ENCODE measurements at places on chromosomes 1 and 21. TPM values are rescaled to one million over a fixed set of nuclear protein-coding genes. Genes with fewer than 3 reads are reported as not detected.

DNA sequence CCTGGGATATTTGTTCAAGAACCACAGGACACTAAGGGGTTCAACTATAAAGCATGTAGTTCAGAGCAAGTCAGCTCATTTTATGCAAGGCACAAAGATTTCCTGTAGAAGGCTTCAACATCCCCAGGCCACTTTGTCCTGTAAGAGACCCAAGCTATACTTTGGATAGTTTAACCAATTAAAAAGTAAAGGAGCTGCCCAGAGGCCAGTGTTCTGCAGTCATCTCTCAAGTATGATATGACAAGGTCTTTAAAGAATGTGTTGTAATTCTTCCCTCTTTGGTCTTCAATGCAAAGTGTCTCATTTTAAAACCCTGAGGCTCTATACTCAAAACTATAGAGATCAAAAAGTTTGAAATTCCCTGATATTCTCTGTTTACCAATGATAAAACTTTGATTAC, 34.1 kb downstream of the KRTAP20-3 start:
- no peak for DNase-seq

GRCh38 chr1:74767490-74767889, 34.5 kb downstream of the TYW3 start:
- no peak for DNase-seq

- no peak for DNase-seq
These were observed 33.0 kb upstream of the HSD17B7 start for GRCh38 chr1:162757476-162757875.

Gene SLAMF6
- total RNA-seq: 38.0 TPM

DNA sequence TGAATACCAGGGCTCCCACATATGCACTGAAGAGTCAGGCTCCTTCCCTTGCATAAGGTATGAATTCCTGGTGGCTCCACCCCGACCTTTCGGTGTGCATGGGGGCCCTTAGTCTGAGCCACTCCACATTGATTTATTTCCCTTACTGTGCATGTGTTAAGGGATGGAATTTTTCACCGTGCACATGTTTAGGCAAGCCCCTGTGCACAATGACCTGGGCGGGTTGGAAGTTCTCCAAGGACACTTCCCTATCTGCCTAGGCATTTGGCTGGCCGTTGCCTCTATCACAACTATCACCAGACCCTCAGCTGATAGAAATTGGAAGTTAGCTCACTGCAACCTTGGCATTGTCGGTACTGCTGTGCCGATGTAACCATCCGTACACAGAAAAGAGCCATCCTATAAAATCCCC, 9.7 kb downstream of the S100A6 start:
- no peak for DNase-seq

Gene FAM72B
- 2.2 TPM for total RNA-seq

- no peak for DNase-seq
These were observed at the start of gene TRPM2 for GRCh38 chr21:44353191-44353970. TRPM2 (plus strand) TSS chr21:44353621; CDS start chr21:44353701, 80 bp downstream.

Gene GLIS1
- total RNA-seq: not detected

Gene DDAH1
- not detected for total RNA-seq

DNA sequence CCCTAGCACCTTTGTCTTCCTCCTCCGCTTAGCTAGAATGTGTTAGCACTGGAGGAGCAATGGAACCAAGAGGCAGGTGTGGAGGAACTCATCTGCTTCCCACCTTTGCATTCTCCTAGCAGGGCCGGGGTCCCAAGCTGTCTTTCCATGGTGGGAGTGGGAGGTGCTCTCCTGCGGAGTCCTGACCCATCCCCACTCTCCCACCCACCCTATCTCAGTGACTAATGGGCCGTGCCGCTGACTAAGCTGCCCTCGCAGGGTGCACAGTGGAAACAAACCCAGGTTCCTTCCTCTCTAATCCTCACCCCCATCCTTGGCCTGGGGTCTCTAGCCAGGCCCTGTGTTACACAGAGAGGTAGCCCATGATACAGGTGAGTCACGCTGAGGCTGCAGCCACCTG, 177.5 kb downstream of the HIVEP3 start:
- DNase-seq: no peak

Gene GPR137B
- total RNA-seq: 14.3 TPM

DNA sequence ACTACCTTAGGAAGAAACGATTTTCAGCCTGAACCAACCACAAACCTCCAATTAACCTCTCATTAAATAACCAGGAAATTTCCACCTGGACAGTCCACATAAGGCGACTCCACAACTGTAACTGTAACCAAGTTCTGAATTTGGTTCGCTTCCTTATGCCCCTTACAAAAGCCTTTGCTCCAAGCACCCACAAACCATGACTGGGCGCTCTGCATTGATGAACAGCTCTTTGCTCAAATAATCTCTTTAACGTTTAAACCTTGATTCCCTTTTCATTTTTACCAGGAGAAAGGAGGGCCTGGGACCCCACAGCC, 38.2 kb upstream of the ZNF124 start:
- DNase-seq: no peak

DNA sequence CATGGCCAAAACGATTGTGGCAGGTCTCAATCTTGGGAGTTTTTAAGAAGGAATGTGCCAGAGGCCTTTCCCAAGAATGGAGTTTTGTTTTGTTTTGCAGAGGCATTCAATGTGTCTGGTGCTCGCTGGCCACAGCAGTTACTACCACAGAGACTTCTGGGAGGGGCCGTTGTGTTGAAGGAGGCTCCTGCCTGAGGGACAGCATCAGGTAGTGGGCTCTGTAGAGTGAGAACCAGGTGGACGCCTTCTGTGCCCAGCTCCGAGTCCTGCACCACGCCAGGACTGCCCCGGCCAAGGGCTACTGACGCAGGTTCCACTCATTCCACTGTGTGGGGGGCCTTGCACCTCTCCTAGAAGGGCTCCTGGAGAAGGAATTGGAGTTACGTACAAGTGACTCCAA, 44.9 kb upstream of the RBM15 start:
- DNase-seq: no peak

- no peak for DNase-seq
These were observed 76.7 kb upstream of the VCAM1 start for GRCh38 chr1:100642826-100643225.

DNA sequence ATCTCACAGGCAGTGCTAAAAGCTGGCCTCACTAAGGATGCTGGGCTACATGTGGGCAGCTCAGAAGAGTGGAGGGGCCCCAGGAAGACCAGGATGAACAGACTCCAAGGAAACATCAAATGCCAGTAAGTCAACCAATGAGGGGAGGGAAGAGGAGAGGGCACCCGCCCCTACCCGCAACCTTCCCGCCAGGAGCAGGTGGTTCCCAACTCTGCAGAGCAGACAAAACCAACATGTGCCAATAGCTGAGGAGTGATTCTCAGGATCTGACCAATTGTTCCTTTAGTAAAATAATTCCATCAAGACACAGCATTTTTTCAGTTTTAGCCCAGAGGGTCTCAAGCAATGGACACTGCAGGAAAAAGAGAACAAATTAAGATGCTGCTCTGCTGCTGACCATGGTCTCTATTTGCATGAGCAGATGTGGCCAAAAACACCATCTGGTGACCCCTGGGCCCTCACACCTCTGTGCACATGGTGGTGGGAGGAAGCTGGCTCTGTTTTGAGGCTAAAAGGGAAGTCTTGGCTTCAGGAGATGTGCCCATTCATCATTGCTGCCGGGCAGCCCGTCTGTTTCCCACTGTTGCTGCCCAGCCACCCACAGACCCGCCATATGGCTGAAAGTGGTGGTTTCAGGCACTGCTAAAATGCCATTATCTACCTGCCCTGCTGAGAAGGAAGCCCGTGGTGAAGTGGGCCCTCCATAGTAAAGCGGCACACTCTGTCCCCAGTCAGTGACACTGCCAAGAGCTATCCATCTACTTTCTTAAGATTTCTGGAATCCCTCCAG, 231.8 kb downstream of the KCNH1 start:
- no peak for DNase-seq

- DNase-seq: no peak
These were observed 255.4 kb upstream of the ST6GALNAC5 start for GRCh38 chr1:76611770-76612445.

DNA sequence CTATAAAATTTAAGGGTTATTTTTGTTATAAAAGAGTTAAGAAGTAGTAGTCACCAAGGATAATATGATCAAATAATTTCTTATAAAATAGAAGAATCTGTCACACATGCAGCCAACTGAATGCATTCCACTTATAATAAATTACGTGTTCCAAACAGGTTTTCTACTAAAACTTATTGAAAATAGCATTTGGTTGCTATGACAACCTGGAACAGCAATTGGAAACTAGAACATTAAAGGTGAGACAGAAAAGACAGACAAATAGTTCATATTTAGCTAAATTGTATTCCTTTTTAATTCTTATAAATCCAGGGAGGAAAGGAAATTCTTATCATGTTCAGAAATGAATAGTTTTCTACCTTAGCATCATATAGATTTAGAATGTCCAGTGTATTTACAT, 9.1 kb upstream of the CHODL start:
- DNase-seq: no peak
